NCI-H2171 (cell line): ENCODE measurements at places on chromosomes 4 and X.

DNA sequence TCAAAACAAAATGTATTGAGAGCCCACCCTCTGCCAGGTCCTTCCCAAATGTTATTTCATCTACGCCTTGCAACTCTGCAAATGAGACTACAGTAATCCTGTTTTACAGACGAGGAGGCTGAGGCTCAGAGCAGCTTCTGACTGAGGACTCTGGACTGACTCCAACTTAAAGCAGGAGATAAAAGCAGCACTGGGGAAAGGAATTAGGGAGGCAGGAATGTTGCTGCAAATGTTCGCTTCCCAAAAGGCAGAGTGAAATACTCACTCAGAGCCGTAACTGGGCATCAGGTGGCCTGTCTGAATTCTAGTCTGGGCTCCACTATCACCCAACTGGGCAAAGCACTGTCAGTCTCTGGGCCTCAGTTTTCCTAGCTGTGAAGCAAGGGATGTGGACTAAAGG, 94.7 kb upstream of the SRD5A3 start:
- DNase-seq: no peak

GRCh38 chr4:120903419-120903818, 19.1 kb downstream of the PRDM5 start:
- DNase-seq: no peak

- no peak for DNase-seq
These were observed 409 bp downstream of the UGDH start for GRCh38 chr4:39526765-39527295.

- DNase-seq: no peak
These were observed 361.4 kb downstream of the CBLL2 start for GRCh38 chrX:22634083-22634482.

DNA sequence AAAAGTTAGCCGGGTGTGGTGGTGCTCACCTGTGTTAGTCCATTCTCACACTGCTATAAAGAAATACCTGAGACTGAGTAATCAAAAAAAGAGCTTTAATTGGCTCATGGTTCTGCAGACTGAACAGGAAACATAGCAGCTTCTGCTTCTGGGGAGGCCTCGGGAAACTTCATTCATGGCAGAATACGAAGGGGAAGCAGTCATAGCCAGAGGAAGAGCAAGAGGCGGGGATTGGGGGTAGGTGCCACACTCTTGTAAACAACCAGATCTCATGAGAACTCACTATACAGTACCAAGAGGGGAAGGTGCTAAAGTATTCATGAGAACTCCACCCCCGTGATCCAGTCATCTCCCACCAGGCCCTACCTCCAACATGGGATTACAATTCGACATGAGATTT, 64.1 kb downstream of the BEND4 start:
- DNase-seq: no peak

DNA sequence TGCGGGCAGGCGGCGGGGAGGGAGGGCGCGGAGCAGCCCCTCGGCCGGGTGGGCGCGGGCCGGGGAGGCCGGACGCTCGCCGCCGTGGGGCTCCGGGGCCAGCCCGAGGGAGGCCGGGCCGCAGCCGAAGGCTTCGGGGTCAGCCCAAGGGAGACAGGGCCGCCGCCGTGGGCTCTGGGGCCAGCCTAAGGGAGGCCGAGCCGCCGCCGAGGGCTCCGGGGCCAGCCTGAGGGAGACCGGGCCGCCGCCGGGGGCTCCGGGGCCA, 251 bp downstream of the KIAA0232 start:
- no peak for DNase-seq

DNA sequence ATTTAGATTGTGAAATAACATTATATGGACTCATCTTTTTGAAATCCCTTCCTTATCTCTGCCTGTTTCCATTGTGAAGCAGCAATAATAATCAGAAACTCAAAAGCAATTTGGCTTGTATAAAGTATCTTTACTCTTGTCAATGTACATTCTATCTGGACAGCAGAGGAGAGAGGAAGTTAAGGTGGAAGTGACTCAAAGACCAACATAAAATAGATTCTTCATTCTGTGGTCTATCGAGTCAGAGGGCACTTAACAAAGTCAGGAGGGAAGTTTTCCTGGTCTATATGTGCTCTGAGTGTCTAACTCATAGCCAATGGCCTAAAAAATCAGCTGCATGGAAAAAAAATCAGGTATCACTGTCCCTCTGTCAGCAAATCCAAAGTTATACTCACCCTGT, 155.5 kb downstream of the EMCN start:
- DNase-seq: no peak

GRCh38 chr4:159142241-159142640, 39.4 kb downstream of the RAPGEF2 start:
- peak; percentile 43 for DNase-seq

DNA sequence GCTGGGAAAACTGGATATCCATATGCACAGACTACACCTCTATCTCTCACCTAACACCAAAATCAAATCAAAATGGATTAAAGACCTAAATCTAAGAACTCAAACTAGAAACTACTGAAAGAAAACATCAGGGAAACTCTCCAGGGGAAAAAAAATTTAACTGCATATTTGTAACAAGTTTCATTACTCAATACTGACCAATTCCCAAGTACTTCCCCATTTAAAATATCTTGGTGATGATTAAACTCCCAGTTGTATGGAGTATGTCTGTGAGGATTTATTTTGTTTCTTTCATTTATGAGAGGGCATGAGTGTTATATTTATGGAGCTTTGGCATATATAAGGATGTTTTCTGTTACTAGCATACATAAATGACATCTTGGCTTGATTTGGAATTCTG, 112.3 kb upstream of the IL15 start:
- DNase-seq: no peak

DNA sequence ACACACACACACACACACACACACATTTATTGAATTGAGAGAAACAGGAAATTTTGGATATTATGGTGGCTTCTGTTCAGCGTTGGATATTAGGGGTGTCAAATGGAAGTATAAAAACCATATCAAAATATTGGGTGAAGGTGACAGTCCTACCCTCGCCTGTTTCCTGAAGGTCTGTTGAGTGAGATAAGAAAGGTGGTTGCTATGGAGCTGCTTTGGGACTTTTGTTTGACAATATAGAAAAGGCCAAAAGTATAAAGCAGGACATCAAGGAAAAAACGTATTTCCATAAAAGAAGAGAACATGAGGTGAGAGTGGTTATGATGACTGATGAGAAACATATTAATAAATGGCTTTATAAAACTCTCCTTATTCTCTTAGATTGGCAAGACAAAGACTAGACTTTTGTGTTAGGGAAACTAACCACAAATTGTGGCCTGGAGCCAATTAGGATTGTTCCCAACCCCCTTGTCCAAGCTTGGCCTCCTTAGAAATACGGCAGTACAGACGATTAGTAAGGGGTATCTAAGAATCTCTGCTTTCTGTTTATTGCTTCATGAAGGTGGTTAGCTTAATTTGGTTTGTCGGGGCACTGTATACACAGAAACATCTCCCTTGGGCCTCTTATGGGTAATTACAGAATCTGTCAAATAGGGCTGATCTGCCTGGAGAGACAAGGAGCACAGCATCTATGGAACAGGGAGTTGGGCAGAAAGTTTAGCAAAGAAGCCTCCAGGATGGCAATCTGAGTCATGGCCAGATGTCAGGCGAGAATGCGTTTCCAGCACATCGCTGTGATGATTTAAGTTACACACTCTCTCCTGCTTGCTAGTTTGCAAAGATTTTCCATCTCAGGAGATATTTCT, 198.0 kb downstream of the CBR4 start:
- peak; percentile 0 for DNase-seq

- peak; percentile 33 for DNase-seq
These were observed 84.5 kb downstream of the GATB start for GRCh38 chr4:151676301-151676700.

DNA sequence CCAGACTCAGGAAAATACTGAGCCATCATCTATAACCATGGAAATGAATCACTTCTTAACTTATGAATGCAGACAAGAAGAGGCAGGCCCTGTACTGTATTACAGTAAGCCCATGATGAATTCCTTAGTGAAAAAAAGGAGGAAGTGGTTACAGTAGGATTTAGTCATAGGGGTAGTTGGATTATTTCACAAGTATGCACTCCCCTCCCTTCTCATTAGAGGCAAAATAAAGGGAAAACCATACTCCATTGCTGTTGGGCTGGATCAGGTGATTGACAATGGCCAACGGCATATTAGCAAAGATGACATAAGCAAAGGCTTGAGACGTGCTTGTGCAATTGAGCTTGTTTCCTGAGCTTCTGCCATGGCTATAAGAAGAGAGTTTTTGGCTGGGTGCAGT, 181.1 kb upstream of the PRPS2 start:
- no peak for DNase-seq

- DNase-seq: no peak
These were observed 73.0 kb downstream of the FAT4 start for GRCh38 chr4:125387770-125388169.

- DNase-seq: no peak
These were observed 104.2 kb upstream of the MSX1 start for GRCh38 chr4:4755306-4755705.

- DNase-seq: no peak
These were observed 397.1 kb upstream of the FAM241A start for GRCh38 chr4:111748157-111748556.

- DNase-seq: no peak
These were observed 37.0 kb upstream of the CT83 start for GRCh38 chrX:116499780-116500179.

- DNase-seq: no peak
These were observed 41.4 kb upstream of the PPP2R3B start for GRCh38 chrX:427812-428725.

DNA sequence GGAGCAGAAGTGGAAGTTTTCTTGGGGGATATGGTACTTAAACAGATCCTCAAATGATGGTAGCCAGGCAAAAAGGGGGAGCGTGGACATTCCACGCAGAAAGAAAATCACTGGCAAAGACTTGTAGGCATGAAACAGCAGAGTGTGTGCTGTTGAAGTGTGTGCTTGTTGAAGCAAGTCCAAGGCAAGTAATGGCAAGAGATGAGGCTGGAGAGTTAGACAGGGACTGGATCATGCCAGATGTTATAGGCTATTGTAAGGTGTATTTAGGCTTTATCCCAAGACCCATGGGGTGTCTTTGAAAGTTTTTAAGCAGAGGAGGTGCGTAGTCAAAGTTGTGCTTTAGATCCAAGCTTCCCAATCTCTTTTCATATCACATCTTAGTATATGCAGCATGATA, 124.5 kb downstream of the MBNL3 start:
- no peak for DNase-seq

- DNase-seq: no peak
These were observed 48.3 kb downstream of the TRIML2 start for GRCh38 chr4:188061083-188061482.

GRCh38 chrX:35890699-35891098, 28.8 kb upstream of the CFAP47 start:
- peak; percentile 15 for DNase-seq

DNA sequence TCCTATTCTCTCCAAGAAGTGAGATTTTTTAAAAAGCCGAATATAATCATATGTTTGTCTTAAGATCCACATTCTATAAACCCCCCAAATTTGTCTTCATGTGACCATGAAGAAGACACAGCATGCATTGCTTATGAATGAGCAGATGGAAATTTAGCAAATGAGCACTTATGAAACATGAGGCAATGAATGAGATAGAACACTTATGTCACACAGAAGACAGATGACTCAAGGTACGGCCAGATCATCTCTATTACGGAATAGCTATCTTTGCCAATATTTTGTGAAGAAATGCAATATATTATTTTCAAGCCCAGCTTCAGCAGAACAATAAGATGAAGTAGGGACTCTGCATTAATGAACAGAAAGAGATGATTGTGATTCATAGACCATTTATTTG, 21.4 kb downstream of the PHEX start:
- DNase-seq: no peak

- no peak for DNase-seq
These were observed 80.9 kb downstream of the KDM6A start for GRCh38 chrX:44953734-44954502.

GRCh38 chr4:180898305-180898704, 1344.9 kb upstream of the TENM3 start:
- no peak for DNase-seq

DNA sequence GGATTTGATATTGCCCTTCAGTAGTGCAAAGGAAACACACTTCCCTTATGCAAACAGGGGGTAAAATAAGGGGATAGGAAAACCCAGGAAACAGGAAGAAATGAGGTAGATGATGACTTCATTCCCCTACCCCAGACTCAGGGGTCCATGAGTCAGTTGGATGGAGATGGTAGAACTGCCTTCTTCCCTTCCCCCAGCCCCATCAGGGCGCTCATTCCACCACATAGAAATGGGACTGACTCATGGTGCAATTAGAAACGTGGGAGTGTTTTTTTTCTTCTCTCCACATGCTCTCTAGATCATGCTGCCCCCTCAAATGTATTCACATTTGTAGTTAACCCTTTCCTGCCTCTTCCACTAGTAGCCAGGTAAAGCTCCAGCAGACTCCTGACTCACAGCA, 23.1 kb upstream of the ARMCX2 start:
- DNase-seq: no peak

GRCh38 chrX:135421537-135421931, 210 bp upstream of the SMIM10L2A start:
- DNase-seq: peak; percentile 63

GRCh38 chr4:95701500-95702170, 138.3 kb upstream of the PDHA2 start:
- DNase-seq: no peak

- no peak for DNase-seq
These were observed 97.5 kb downstream of the SNCA start for GRCh38 chr4:89739311-89739988.

GRCh38 chr4:17447056-17447455, 64.8 kb downstream of the QDPR start:
- no peak for DNase-seq

DNA sequence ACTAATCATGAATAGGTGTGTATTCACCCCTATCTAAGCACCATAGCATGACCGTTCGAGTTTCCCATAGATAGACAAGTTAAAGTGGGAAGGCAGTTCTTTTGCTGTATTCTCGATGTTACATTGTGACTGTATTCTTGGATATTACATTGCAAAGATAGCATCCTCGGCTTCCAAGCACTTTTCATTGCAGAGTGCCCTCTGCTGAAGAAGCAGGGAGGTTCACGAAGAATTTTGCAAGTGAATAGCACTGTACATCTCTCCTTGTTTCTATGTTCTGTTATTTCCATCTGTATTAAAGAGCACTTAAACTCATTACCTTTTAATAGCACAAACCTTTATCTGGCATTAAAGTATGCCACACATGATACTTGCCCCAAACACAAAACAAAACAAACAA, 426.7 kb upstream of the ARX start:
- no peak for DNase-seq

DNA sequence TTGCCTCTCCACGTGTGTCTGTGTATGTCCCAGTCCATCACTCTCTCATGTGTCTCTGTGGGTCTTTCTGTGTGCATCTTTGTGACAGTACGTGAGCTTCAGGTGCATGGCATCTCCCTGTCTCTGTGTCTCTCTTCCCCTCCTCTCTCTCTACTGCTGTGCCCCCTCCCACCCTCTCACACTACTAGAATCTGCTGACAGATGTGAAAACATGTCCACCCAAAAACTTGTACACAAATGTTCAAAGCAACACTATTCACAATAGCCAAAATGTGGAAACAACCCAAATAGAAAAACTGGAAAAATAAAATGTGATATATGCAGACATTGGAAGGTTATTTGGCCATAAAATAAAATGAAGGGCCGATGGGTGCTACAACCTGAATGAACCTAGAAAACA, 10.0 kb downstream of the EVC start:
- no peak for DNase-seq
